Stimulated activated CD8-positive, alpha-beta memory T cell treated with anti-CD3 and anti-CD28 coated beads, Interleukin-12 subunit alpha, Interleukin-12 subunit beta, amount 100 ng/mL, for 1 hour (primary cell): ENCODE measurements at places on chromosomes 5 and 9.

GRCh38 chr5:141691286-141691866 lies 9.3 kb upstream of the ARAP3 start:
- DNase-seq, result no peak

DNA sequence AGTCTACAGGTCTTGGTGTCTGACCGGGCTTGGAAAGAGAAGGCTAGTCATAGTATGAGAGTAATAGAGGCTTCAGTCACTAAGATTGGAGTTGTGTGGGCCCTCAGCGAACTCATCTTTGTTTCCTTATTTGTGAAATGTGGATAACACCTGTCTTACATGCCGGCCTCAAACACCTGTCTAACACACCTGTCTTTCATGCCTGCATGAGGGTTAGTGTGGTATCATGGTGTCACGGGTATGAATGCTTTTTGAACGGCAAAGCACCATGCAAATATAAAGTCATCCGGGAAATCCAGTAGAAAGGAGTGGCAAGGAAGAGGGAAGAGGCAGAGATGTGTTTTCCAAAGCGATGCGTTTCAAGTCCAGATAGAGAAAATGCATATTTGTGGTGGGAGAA lies 25.5 kb downstream of the GRAMD2B start:
- DNase-seq, result no peak

- DNase-seq, result no peak
Observed at GRCh38 chr9:23638837-23639426, 187.1 kb downstream of the ELAVL2 start.

DNA sequence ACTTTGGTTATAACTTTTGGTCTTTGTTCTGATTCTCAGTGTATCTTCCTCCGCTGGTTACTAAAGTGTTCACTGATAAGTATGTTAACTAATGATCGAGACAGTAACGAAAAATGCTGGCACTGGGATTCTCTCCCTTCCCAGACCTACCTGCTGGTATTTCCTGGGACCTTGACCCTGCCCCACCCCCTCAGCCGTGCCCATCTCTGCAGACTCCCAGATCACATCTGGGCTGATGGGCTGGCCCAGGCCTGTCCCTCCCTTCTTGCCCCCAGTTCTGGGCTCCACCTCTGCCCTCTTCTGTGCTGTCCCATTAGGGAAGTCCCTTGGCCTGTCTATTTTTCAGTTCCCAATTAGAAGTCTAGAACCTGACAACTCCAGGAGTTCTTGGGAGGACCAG lies 46.9 kb downstream of the NEURL1B start:
- no peak for DNase-seq

GRCh38 chr5:177356746-177357145 lies 978 bp upstream of the RGS14 start:
- no peak for DNase-seq

DNA sequence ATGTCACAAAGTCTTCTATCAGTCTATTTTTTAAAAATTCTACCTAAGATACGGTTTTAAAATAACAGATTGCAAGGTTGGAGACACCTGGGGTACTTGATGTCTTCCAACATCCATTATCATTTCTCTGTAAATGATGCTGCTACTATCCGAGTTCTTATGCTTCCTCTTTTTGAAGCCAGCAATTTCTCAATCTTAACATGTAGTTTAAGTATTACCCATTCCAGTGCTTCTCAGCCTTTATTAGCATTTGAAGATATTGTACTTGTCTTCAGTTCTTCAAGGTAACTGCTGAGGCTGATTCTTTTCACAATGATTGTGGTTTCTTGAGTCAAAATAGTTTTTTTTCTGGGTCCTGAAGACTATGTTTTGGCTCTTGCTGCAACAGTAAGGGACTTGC lies 96.4 kb upstream of the SELENOP start:
- no peak for DNase-seq

DNA sequence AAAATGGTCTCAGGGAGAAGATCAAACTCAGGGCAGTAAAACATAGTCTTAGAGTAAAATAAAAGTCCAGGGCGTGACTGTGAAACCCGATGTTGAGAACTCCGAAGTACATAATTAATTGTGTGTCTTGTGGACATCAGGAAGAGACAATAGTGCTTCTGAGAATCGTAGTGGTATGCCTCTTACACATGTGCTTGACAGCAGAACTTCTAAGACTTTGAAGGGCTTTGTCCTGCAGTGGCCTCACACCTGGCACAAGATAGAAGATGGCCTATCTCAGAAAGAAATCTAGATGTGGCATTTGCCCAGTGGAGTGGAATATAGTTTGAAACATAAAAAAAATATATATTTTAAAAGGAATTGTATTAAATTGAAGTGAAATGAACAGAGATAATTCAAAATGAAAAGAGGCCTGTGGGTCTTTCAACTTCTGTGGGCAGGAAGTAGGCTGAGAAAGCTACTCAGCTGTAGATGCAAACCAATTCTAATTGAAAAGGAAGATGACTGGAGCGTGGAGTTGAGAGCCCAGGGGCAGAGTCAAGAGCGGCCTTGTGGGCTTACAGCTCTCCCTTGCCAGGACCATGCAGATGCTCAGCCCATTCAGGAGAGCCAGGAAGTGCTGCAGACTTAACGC lies 468.4 kb downstream of the KDM4C start:
- DNase-seq, result no peak

GRCh38 chr9:113641100-113641885 lies 177.8 kb downstream of the RGS3 start:
- DNase-seq, result no peak

DNA sequence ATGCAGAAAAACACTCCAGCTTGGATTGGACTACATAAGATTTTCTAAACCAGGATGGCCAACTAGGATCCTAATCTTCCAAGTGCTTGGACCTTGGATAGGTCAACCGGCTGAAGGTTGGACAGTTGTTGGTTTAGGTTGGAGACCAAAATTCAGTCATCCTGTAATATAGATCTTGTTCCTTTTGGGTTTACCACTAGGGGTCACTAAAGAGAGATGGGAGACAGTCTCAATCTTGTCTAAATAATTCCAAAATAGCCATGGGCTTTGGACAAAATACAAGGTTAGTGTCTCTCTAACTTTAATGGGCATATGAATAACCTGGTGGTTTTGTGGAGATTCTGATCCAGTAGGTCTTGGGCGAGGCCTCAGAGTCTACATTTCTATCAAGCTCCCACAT lies 148.7 kb upstream of the ERCC6L2 start:
- DNase-seq, result no peak

GRCh38 chr5:158952951-158953350 lies 146.8 kb downstream of the EBF1 start:
- no peak for DNase-seq

- DNase-seq, result no peak
Observed at GRCh38 chr5:174767670-174768069, 43.3 kb downstream of the MSX2 start.

- no peak for DNase-seq
Observed at GRCh38 chr5:178391480-178391879, 158.9 kb upstream of the PHYKPL start.

GRCh38 chr9:16866587-16866986 lies 3.9 kb downstream of the BNC2 start:
- DNase-seq, result no peak

DNA sequence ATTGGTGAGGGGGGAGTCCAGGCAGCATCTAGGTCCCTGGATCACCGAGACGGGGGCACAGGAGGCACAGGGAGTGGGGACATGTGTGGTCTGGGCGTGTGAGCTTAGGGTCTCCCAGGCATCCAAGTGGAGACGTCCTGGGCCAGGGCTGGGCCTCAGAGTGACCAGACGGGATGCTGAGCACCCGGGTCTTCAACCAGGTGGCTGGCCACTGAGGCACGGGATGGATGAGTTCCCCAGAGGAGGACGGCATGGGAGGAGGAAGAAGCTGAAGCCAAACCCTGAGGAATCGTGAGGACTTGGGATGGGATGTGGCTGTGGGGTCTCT lies 88.0 kb downstream of the LMX1B start:
- no peak for DNase-seq

DNA sequence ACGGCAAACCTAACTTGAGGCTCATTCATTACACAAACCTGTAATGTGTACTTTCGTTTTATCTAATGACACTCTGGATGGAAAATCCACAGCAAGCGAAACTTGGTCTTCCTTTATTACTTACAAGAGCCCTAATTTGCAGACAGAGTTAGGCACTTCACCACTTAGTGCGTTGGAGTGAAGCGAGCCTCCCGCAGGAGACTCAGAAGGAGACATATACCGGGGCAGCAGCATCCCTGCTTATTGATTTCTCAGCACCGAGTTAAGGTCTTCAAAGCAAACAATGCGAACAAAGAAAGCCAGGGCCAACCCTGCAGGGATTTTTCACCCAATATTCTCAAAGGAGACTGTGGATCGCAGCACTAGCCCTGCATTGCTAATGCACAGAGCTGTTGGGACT lies 28.6 kb downstream of the LSM11 start:
- DNase-seq, result no peak

GRCh38 chr5:119451561-119451960 lies 736 bp upstream of the HSD17B4 start:
- no peak for DNase-seq

DNA sequence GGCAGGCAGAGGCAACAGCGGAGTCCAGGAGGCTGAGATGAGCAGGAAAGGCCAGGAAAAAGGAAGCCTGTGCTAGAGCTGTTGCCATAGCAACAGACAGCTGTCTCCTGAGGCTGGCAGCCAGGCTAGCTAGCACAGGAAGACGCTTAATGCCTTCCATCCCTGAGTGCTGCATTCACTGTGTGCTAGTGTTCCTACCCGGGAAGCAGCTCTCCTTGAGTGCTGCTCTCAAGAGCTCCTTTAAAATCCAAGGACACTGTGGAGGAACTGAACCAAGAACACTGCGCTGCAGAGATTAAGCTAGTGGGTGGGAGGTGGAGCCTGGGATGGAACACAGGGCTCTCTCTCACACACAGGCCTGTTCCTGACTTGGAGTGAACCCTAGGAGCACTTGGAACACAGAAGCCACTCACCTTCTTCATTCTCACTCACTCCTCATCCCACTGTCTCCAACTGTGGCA lies 53.5 kb upstream of the IL7R start:
- DNase-seq, result no peak

DNA sequence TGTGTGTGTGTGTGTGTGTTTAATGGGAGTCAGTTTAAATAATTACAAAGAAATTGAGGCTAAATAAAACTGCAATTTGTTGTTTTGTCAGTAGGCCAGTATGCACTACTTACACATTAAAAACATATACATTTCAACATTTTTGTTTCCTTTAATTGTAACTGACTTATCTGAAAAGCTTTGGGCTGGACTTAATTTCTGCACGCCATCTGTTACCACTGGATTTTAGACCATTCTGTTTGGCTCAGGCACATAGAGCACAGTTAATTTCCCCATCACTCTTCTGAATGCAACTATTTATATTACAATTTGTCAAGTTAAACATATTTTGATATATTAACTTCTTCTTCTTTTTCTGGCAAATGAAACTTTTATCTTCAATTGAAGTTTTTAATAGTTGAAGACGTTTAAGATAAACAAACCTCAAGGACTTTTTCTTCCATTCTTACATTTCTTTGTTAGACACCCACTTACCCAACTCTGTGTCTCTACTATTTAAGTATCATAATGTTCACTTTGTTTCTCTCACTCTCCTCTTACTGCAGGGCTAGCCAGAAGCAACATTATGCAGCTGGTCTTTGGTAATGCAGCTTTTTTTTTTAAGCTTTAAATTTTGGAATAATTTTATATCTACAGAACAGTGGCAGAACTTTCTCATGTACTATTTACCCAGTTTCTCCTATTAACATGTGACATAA lies 253.4 kb upstream of the ANKH start:
- DNase-seq, result no peak
